ENCODE measurements at places on chromosomes 11 and 22.
A peak's percentile ranks its signal among the peaks of the same experiment; 100 is the strongest.

DNA sequence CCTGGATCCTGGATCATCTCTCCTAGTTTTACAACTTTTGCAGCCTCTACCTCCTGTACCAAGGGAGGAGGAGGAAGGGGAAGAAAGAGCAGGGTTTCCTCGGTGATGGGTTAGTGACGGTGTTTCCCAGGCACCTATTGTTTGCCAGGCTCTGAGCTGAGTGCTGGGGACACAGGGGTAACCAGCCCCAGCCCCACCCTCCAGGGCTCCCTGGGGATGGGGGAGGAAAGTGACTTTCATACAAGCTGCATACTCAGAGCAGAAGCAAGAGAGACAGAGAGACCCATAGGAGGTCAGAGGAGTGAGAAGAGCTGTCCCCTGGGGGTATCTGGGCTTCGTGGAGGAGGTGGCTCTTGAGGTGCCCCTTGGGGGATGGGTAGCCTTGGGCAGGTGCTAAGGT lies 89.4 kb upstream of the THY1 start:
- no peak for DNase-seq

DNA sequence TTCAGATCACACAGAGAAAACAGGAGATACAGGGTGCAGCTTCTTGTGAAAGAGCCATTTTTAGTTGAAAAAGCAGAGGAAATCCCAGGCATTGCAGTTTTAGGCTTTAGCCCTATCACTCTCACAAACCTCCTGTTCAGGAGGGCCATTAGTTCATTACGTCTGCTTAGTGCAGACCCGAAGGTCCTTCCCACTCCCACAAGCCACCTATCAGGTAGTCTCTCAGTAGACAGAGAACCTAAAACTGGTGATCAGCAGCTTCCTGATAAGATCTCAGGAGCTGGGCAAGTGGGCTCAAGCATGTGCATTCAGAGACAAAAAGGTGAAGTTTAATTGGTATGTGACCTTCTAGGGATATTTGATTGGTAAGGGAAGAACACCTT lies 4.3 kb downstream of the GLYAT start:
- DNase-seq: no peak

DNA sequence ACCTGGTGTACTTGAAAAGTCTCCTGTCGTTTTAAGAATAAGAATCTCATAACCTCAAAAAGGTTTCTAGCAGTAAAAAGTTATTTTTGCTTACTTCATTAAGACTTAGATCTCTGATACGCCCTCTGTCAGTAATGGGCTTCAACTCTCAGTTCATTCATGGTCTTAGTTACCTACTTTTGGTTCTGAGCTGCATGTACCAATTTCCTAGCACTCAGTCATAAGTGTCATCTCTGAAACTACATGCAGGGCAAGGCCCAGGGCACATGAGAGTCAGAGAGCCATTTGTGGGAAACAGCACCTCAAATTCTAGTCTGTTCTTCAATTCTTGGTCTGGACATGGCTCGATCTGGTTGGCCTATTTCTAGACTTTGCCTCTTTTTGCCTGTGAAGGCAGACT lies 838.4 kb downstream of the FAM181B start:
- no peak for DNase-seq

- DNase-seq: no peak
Measured at GRCh38 chr22:47808236-47808635, 1045.8 kb downstream of the TBC1D22A start.

DNA sequence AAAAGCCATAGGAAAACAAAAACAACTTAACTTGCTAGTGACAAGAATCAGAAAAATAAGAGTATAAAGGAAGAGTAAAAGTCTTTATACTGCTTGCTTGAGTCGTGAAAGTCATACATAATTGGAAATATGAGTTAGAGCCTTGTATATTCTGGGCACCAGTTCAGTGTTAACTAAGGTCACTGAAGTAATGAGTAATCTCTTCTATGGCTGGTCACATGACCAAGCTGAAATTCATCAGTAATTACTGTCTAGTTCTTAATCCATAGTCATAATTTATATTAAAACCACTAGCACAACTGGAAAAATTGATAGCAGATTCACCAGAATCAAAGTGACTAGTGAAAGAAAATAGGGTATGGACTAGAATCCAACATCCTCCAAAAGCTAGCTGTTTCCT lies 84.4 kb upstream of the SLC5A12 start:
- DNase-seq: peak; percentile 78

DNA sequence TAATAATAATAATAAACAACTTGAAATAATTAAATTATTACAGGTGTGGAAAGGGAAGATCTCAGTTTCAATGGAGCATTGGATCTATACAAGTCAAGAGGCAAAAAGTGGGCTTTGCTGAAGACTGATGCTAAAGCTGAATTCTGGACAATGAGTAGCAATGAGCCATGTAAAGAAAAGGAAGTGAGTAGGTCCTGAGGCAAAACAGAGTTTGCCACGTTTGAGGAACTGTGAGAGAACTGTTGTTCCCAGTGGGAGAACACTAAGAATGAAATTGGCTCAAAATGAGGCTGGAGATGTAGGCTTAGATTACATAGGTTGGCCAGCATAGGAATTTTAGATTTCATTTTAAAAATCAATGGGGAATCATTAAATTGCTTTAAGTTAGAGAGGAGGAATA lies 33.9 kb upstream of the TEAD1 start:
- DNase-seq: no peak

DNA sequence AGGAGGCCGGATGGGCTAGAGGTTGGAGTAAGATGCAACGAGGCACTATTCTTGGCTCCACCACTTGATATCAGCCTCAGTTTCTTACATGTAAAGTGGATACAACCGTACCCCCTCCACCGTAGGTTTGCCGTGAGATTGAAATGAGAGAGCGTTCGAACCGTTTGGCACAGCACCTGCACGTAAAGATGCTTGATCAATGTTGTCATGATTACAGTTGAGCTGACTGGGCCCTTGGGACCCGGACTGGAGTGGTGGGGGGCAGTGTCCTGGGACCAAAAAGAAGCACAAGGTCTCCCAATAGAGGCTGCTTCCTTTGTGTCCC lies 3.7 kb downstream of the APOC3 start:
- DNase-seq: no peak

DNA sequence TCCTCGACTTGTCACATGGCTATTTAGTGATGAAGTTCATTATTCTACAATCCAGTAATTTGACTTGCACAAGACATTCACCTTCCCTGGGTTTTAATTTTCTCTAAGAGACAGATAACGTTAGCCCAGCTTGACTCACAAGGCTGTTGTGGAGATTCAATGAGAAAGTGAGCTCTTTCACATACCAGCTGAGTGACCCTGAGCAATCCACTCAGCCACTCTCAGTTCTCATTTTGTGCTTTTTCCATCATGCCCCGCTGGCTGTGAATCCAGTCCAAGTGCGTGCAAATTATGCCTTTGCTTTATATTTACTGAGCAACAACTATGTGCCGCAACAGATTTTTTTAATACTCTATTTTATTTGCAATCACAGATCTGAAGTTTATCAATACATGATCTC lies 176.5 kb downstream of the LARGE1 start:
- no peak for DNase-seq

DNA sequence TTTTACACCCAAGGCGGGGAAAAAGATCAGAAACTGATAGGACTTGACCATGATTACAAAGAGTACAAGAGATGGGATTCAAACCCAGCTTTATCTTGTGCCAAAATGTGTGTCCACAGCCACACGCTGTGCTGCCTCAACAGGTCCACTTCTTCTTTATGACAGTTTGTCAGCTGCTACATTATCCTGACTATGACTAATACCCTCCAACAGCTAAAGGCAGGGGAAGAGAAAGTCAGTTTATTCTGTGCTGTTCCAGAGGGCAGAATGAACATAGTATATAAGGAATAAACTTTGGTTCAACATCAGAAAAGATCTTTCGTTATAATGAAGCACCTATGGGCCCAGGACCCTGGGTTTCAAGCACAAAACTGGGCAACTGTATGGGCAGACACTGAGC lies 668.2 kb upstream of the TENM4 start:
- DNase-seq: no peak

GRCh38 chr11:130592056-130592455 lies 143.6 kb downstream of the ADAMTS15 start:
- no peak for DNase-seq

GRCh38 chr11:76648061-76648460 lies 22.5 kb downstream of the LRRC32 start:
- no peak for DNase-seq

- DNase-seq: peak; percentile 42
Measured at GRCh38 chr11:130121445-130121978, 38.1 kb upstream of the ST14 start.

DNA sequence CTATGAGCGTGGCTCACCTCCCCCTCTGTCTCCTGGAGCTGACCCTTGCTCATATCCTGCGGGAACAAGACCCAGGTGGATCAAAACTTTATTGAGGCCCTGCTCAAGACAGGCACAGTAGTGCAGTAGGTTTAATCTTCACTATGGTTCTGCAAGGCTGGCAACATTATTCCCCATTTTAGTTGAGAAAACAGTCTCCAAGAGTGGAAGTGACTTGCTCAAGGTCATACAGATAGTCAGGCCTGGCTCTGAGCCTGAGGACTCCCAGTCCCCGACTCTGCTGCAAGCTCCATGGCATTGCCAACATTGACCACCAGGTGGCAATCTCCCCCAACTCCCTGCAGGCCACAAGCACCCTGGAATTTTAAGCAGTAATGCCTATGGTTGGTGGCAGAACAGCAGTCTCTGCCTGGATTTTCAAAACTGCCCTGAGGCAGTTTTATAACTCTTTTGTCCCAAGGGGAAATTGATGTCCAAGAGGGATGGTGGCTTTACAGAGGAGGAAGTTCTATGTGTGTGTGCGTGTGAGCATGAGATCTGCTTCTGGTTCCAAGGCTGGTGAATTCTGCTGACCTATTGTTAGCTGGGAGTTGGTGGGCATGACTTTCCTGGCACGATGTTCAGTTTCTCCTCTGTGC lies 34.1 kb downstream of the NEU3 start:
- DNase-seq: peak; percentile 46

DNA sequence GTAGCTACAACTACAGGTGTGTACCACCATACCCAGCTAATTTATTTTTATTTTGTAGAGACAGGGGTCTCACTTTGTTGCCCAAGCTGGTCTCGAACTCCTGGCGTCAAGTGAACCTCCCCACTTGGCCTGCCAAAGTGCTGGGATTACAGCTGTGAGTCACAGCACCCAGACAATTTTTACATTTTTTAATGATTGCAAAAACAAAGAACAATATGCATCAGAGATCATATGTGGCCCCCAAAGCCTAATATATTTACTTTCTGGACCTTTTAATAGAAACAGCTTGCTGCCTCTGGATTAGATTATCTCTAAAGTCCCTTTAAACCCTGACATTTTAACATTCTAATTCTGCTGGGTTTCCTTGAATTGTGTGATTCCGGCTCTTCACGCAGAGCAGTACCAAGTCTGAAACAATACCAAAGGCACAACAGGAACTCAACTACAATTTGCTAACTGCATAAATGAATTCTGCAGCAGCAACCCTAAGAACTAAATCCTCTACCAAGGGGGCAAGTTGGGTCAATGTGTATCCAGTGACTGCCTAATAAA lies 25.0 kb downstream of the RAB30 start:
- DNase-seq: no peak

GRCh38 chr11:13225038-13226001 lies 52.3 kb upstream of the BMAL1 start:
- no peak for DNase-seq

DNA sequence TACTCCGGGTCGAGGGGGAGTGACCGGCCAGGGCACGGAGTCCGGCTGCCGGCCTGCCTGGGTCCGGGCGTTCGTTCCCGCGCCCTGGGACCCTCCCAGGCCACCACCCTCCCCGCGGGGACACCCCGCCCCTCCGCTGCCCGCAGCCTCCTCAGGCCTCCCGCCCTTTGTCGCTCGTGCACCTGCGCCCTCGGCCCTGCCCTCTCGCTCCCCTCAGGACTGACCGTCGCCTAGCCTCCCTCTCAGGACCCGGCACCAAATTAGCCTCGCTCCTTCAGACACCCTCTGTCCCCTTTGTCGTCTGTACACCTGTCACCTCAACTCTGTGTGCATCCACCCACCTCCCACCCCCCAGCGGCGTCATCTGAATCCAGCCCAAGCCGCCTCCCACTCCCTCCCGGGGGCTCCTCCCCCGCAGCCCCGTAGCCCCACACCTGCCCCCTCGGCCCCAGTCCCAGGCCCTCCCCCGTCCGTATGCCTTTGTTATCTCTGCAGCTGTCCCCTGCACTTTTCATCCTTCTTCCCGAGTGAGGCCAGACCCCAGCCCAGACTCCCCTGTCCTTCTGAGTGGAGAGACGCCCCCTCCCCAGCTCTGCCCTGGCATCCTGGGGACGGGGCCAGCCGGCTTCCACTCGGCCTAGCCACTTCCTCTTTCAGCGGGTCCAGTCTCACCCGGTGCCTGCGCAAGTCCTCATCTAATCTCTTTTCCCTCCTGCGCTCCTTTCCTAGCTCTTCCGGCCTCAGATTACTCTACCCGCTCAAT lies 643 bp downstream of the TIGD3 start:
- DNase-seq: no peak

GRCh38 chr22:44438056-44438455 lies 60.0 kb downstream of the RTL6 start:
- DNase-seq: no peak

DNA sequence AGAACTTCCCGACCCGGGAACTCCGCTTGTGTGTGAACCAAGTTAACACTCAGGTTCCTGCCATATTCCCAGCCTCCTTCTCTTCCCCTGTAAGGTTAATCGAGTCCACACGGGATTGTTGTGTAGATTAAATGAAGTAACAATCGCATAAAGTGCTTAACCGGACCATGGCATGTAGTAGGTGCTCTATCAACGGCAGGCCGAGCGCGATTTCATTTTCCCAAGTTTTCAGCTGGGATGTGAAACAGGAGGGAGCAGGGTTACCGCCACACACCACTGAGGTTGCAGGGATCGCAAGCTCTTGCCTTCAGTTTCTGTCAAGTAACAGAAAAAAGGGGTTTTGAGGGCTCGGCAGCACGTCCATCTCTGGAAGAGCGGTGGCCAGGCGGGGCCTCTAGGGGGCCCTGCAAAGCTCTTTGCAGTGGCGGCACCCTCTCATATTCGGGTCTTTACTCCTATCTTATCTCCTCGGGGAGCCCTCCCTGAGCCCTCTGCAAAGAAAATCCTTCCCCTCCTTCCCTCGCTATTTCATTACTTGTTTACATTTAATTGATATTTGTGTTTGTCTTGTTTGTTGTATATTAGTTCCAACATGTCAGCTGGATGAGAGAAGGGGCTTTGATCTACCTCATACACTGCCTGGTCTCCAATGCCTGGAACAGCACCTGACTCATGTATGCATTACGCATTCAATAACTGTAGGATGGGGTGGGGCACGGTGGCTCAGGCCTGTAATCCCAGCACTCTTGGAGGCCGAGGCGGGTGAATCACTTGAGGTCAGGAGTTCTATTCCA lies 816 bp upstream of the PLEKHA7 start:
- DNase-seq: no peak

DNA sequence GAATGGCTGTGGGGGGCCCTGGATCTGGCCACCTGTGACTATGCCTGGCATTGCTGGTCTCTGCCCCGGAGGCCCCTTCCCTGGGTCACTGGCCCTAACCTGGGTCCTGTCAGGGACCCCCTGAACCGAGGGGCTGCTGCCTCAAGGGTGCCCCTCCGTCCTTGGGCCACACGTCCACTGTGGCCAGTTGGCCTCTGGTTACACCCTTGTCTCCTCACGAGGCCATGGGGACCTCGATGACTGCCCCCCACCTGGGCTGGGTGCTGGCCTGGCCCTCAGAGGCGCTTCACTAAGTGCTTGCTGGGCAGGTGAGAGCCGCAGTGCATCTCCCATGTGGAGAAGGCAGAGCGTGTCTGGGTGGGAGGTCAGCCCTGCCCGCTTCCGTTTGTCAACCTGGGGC lies 27.3 kb upstream of the FGF19 start:
- no peak for DNase-seq

- no peak for DNase-seq
Measured at GRCh38 chr22:39360674-39361413, 11.1 kb downstream of the SYNGR1 start.

- DNase-seq: no peak
Measured at GRCh38 chr11:34652191-34652973, 31.5 kb downstream of the EHF start.

All from fibroblast of skin of left biceps (primary cell).